ENCODE measurements at places on chromosomes 1 and 21.

DNA sequence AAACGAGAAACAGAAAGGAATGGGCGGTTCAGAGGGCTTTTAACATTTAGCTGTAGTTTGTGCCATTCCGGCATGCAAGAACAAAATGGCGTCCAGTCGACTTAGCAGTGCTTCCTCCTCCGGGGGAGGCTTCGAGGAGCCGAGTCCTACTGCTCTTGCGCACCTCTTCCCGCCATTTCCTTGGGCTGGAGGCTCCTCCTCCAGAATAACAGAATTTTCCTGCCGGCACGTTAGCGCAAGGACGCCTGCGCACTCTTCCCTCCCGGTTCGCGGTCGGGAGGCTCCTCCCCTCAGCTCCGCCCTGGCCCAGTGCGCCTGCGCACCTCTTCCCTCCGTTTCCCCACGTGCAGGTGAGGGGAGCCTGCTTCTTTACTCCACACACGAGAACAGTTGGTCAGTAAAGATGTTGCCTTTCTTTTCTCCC is 1.0 kb downstream of the DMRTB1 start:
- no peak for DNase-seq

DNA sequence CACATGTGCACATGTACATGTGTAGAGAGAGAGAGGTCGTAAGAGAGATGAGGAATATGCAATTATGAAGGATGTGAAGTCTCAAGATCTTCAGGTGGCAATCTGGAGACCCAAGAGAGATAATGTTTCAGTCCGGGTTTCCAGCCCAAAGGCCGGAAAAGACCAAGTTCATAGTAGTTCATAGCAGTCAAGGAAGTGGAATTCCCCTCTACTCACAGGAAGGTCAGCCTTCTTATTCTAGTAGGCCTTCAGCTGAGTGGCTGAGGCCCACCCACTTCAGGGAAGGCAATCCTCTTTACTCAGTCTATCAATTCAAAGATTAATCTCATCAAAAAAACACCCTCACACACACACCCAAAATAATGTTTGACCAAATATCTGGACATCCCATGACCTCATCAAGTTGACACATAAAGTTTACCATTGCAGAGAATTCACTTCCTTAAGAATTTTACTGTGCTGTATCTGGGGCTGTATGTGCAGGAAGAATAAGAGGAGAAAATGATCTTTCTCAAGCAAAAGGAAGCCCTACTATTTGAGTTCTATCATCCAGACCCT is 114.6 kb downstream of the TNFSF18 start:
- DNase-seq = no peak

DNA sequence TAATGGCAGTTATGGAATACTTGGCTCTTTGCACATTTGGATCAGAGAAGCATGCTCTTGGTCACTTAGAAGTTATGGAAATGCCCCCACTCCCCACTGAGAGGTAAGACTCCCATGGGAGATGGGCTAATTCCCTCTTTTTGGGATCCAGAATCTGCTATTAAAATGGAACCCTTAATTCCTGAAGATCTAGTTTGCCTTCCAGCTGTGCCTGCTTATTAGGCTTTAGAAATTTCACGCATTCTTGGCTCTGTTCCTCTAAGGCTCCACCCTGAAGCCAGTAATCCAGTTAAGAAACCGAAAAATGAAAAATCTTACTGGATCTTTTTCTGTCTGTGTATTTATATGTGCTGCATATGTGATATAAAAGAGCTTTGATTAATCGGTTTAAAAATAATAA is 76.7 kb downstream of the USH2A start:
- no peak for DNase-seq

GRCh38 chr1:189941922-189942321 is 535.7 kb downstream of the BRINP3 start:
- DNase-seq = no peak

DNA sequence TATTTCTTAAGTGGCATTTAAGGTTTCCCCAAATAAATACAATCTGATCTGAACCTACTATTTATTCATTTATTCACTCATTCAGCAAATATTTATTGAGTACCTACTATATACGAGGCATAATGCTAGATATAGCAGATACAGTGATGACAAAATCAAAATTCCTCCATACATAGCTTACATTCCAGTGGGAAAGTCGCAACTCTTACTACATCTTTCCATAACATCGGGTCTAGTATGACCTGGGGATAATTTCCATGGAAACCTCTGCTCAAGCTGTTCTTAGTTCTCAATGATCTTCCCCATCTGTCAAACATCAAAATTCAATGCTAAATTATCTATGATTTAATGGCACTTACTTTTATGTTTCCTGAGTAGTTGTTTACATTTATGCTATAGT is 70.8 kb upstream of the PRKACB start:
- DNase-seq = no peak

GRCh38 chr1:181545395-181545794 is 62.1 kb downstream of the CACNA1E start:
- DNase-seq = no peak

DNA sequence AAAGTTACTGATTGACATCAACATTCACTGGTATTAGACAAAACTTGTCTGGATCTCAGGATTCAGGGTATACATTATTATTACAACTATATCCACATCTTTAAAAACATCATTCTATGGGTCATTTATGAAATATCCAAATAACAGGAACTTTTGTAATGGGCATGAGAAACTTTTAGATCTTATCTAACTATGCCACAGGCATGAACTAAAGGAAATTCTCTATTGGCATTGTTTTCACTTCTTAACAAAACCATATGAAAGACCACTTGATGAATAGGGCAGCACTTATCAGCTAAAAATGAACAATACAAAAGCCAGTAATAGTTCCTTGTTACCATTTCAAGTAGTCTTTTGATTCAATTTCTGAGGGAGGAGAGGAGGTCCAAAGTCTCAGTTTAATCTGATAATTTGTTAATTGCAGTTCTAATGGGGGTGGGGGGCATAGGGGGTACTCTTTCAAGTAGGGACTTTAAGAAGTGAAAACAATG is 30.8 kb upstream of the CPLANE2 start:
- no peak for DNase-seq

DNA sequence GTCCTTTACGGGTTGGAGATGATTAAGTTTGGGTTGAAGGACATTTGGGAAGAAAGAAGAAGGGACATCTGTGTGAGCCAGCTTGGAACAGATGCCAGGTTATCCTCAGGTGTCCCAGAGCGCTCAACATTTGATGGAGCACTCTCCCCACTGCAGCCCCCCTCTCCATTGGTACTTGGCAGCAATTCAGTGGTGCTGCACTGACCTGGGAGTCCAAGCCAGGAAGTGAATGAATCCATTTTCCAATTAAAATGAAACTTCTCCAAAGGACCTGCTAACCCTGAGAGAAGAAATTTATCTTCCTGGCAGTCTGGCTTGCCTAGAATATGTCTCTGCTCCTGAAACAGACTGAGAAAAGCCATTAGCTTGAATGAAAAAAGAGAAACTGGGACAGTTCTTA is 67.1 kb downstream of the FGGY start:
- no peak for DNase-seq

- no peak for DNase-seq
These were observed 90.2 kb downstream of the LRRC8C start for GRCh38 chr1:89723144-89723543.

GRCh38 chr1:201272799-201273198 is 10.5 kb upstream of the PKP1 start:
- DNase-seq = no peak
